ENCODE measurements at places on chromosomes 5 and 9. TPM values are rescaled to one million over a fixed set of nuclear protein-coding genes. Genes with fewer than 3 reads are reported as not detected.

The RANBP3L gene
- 8.3 TPM for polyA plus RNA-seq

DNA sequence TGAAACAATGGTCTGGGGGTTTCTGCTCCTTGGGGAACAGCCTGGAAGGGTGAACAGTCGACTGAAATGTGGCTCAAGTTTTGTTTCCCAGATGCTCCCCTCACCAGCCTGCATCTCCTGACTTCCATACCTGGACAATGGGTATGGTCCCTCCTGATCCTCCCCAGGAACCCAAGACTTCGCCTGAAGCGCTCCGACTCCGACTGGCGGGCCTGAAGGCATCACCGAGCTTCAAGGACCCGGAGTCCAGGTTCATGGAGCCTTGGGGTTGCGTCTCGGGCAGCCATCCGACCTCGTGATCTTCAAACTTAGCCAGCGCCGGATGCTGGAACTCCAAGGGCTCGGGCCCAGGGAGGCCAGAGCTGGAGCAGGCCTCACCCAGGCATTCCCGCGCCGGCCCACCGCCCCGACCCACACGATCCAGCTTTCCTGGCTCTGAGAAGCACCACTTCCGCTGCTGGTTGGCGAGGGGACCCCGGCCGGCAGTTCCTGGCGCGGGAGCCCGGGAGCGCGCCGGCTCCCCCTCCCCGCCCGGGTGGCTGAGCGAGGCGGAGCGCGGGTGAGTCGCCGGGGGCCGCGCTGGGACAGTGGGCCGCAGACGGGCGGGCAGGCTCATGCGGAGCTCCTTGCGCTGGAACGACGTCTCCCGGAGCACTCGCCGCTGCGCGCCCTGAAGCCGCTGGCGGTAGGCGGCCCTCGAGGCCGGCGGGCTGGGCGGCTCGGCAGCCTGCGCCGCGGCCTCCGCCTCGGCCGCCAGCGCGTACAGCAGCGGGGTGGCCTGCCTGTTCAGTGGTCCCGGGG lies 5.2 kb downstream of the SHROOM1 start:
- no peak for DNase-seq

DNA sequence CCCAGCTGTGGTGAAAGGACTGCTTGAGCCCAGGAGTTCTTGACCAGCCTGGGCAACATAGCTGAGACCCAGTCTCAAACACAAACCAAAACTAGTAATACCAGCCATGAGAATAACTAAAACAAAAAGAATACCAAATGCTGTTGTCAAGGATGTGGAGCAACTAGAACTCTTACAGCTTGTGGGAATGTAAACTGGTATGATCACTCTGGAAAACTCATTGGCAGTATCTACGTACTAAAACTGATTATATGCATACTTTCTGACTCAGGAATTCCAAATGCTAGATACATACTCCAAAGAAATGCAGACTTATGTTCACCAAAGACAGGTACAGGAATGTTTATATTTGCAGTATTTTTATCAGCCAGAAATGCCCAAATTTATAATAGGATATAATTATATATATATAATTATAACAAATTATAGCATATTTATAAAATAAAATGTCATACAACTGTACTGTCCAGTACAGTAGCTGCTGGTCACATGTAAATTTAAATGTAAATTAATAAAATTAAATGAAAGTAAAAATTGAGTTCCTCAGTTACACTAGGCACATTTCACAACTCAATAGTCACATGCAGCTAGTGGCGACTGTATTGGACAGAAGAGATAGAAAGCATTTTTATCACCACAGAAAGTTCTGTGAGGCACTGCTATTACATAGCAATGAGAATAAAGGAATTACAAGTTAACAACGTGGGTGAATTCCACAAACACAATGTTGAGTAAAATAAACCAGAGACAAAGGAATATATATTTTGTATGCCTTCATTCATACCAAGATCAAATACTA lies 118.5 kb downstream of the GNAQ start:
- no peak for DNase-seq

DNA sequence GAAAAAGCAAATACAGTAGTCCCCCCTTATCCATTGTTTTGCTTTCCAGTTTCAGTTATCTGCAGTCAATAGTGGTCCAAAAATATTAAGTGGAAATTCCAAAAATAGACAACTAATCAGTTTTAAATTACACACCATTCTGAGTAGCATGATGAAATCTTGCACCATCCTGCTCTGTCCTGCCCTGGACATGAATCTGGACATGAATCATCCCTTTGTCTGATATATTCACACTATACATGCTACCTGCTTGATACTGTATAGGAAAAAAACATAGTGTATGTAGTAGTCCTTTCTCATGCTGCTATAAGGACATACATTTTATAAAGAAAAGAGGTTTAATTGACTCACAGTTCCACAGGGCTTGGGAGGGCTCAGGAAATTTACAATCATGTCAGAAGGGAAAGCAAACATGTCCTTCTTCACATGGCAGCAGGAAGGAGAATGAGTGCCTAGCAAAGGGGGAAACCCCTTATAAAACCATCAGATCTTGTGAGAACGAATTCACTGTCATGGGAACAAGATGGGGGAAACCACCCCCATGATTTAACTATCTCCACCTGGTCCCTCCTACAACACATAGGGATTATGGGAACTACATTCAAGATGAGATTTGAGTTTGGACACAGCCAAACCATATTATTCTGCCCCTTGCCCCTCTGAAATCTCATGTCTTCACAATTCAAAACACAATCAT lies 153.9 kb downstream of the ARRDC3 start:
- DNase-seq = no peak

DNA sequence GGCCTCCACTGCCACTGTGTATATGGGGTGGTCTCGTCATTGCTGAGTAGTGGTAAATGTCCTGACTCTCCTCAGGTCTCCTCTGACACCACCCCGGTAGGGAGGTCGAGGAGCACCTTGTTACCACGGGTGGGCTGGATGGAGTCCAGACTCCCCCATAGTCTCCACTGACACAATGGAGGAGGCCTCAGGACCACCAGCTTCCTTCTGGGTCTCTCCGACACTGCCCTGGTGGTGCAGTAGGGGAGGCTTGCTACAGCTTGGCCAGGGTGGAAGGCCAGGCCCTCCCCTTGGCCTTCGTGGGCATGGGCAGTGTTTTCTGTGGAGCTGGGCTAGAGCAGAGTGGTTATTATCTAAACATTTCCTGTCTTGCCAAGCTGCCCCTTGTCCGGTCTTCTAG lies 15.4 kb upstream of the SH3PXD2B start:
- no peak for DNase-seq

- no peak for DNase-seq
These were observed 22.9 kb upstream of the AOPEP start for GRCh38 chr9:94703488-94704140.

All from left renal pelvis (tissue), 4 donors.